Cardiac fibroblast (primary cell): ENCODE measurements at places on chromosomes 12 and 14.

DNA sequence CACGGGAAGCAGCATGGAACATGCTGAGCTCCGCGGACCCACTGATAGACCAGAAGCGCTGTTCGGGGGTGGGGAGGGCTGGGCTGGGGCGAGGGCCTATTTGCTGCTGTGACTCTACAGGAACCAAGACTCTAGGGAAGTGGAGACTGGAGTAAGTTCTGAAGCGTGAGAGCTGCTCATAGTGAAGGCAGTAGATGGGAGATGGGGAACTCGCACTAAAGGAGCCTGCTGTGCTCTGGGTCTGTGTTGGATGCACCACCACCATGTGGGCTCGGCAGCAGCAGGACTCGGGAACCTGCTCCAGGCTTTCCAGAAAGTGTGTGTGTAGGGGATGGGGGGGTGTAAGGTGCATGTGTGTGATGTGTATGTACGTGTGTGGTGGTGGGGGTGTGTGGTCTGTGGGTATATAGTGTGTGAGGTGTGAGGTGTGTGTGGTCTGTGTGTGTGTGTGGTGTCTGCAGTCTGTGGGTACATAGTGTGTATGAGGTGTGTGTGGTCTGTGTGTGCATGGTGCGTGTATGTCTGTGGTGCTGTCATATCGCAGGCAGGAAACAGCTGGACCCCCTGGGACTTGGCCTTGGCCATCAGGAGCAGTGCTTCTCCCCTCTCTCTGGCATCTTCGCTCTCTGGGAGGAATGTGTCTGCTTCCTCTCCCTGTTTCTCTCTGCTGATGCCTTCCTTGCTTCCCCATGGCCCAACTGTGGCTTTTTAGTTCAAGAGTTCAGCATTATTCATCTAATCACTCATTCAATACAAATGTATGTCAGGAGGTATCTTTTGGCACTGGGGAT, 378.9 kb downstream of the FUT8 start:
- DNase-seq = peak; percentile 44

GRCh38 chr12:6827437-6827911, 733 bp upstream of the P3H3 start:
- DNase-seq = peak; percentile 84

GRCh38 chr12:6533653-6533922, 729 bp upstream of the GAPDH start:
- DNase-seq = no peak

- DNase-seq = no peak
These were observed 2.1 kb downstream of the GLIPR1 start for GRCh38 chr12:75482646-75483045.

DNA sequence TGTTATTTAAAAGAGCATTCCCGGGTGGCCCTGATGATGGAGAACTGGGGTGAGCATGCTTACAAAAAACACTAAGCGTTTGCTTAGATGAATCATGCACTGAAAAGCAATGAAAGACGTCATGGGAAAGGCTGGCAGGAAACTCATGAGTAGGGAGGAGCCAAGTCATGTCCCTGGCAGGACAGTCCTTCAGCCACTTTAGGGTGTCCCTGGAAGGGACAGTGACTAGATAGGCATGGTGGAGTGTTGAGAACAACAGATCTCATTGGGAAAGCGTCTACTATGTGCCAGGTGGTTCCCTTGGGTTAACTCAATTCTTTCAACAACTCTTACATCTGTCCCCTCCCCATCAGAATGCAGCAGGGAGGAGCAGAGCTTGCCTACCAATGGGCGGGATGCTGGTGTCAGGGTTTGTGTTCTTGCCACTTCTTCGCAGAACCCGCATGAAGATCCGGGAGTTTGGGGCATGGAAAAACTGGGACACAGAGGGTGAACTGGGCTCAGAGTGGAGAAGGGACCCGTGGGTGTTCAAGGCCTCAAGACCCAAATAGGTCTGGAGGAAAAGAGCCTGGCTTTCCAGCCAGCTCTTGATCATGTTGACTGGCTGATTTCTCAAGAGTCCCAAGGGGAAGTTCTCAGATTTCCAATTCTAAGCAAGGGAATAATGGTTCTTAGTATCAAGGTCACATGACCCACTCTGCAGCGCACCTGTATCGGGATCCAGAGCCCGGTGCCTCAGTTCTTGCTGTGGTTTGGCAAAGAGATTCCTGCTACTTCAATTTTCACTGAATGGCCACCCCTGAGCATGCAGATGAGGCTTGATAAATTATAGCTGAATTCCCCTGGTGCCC, 653.9 kb upstream of the TBX3 start:
- DNase-seq = peak; percentile 80

GRCh38 chr14:39175445-39176262, 600 bp downstream of the PNN start:
- peak; percentile 38 for DNase-seq

GRCh38 chr12:29050503-29050902, 98.6 kb upstream of the FAR2 start:
- DNase-seq = no peak

DNA sequence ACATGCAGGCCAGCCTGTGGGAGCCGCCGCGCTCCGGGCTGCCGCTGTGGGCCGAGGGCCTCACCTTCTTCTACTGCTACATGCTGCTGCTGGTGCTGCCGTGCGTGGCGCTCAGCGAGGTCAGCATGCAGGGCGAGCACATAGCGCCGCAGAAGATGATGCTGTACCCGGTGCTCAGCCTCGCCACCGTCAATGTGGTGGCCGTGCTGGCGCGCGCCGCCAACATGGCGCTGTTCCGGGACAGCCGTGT, 2.9 kb downstream of the TMEM121 start:
- DNase-seq = no peak

DNA sequence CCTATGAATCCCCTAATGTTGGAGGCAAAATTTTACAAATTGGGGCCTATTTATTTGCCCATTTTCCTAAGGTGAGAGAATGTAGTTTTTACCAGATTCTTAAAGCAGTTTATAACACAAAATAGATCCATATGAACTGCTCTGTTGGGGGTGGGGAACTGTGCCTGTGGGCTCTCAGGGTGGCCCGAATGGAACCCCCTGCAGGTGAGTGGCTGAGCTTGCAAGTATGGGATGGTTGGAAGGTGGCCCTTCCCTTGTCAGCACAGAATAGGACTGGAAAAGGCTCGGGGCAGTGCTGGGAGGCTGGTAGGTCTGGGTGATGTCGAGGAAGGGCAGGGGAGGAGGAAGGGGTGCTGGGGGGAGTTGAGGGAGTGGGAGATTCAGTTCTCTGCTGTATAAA, 4.9 kb downstream of the VSX2 start:
- no peak for DNase-seq

GRCh38 chr12:67319936-67320335, 50.8 kb downstream of the CAND1 start:
- DNase-seq = no peak

- peak; percentile 20 for DNase-seq
These were observed 77.8 kb upstream of the CPNE8 start for GRCh38 chr12:38983117-38983571.

DNA sequence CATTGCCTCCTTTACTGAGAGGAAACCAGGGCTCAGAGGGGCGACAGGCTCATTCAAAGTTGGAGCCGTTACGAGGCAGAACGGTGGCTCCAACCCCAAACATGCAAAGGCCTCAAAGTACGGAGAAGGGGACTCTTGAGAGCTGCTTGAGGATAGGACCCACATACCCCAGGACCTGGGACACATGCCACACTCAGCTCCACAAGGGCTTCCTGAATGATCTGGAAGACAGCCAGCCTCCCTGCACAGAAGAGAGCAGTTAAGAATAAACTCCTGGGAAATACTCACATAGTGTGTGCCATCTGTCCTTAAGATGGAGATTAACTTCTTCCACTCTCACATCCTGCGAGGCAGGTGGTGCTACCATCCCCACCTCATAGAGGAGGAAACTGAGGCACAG, 26.6 kb upstream of the NXPH4 start:
- DNase-seq = peak; percentile 27

DNA sequence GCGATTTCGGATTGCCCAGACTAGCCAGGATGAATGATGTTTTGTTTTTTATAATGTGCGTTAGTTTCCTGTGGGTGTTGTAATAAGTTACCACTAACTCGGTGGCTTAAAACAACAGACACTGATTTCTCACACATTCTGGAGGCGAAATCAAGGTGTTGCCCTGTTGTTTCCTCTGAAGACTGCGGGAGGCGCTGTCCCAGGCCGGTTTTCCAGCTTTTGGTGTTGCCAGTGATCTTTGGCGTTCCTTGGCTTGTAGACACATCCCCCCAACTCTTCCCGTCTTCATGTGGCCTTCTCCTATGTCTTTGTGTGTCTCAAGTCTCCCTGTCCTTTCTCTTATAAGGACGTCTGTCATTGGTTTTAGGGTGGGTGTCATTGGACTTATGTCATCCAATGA, 267.7 kb downstream of the AACS start:
- no peak for DNase-seq

- DNase-seq = peak; percentile 70
These were observed 60.8 kb downstream of the RASSF3 start for GRCh38 chr12:64670919-64671639.

GRCh38 chr14:56185992-56186391, 67.8 kb downstream of the PELI2 start:
- DNase-seq = no peak

GRCh38 chr12:53676656-53677015, 753 bp upstream of the ATP5MC2 start:
- peak; percentile 60 for DNase-seq

DNA sequence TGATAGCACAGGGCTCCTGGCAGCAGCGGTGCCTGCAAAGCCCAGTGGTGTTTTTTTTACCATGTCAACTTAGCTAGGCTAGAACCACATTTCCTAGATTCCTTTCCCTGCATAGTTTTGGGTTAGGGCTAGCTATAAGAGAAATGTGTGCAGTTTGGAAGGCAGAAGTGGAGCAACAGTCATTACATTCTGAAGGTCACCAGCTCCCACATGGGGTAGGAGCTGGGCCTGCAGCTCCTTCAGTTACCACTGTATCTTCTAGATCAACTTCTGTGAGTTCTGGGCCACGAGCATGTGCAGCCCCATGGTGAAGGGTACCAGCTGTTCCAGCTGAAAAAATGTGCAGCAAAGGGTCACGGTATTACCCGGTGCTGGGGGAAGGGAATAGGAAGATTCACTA, 2.3 kb upstream of the SLC25A3 start:
- no peak for DNase-seq

GRCh38 chr12:43942379-43942778, 106.5 kb downstream of the TMEM117 start:
- DNase-seq = no peak

- no peak for DNase-seq
These were observed 600.2 kb downstream of the TRHDE start for GRCh38 chr12:72872238-72872887.

GRCh38 chr14:80427101-80427500, 215.8 kb upstream of the DIO2 start:
- DNase-seq = peak; percentile 40

GRCh38 chr12:28611115-28611435, 420.8 kb downstream of the CCDC91 start:
- DNase-seq = peak; percentile 90

- DNase-seq = no peak
These were observed 60.2 kb upstream of the STXBP6 start for GRCh38 chr14:25110106-25110505.

DNA sequence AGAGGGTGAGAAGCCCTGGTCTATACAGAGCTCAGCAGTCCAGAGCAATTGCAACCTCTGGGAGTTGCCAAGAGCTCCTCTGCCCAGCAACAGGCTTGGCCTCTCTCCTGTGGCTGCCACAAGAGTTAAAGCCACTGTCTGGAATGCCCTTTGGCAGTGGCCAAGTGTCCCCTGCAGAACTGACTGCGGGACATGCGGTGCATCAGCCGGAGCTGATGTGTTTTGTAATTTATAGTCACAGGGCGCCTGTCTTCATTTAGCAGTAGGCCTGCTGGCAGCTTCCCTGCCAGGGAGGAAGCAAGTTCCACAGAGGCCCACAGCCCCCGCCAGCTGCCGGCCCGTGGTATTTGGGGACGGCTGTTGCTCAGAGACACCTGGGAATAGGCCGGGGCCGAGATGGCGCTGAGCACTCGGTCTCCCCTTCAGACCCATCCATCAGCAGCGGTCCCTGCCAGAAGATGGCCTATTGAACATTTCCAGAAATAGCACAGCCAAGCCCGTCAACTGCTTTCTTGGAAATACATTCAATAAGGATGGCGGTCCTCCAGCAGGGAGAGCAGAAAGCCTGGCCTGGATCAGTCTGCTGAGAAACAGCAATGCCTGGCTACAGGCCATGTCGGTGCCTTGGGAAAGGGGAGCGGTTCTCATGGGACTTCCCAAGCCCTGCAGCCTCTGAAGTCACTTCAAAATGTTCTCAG, 217.4 kb downstream of the CRADD start:
- peak; percentile 94 for DNase-seq

GRCh38 chr12:88530868-88531267, 49.4 kb downstream of the KITLG start:
- DNase-seq = no peak

- DNase-seq = no peak
These were observed 233.6 kb upstream of the E2F7 start for GRCh38 chr12:77299001-77299400.

- DNase-seq = no peak
These were observed 68.3 kb upstream of the TUNAR start for GRCh38 chr14:95808371-95808770.

DNA sequence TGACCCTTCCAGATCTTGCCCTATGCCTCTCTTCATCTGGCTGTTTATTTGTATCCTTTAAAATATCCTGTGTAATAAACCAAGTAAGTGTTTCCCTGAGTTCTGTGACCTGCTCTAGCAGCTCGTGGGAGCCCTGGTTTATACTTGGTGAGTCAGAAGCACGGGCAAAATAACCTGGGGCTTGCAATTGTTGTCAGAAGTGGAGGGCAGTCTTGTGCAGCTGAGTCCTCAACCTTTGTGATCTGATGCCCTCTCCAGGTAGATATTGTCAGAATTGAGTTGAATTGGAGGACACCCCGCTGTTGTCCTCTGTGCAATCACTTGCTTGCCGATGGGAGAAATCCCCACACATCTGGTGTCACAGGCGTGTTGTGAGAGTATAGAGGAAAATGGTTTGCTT, 62.5 kb upstream of the PRICKLE1 start:
- DNase-seq = no peak

GRCh38 chr14:100788517-100788916, 37.4 kb upstream of the MEG3 start:
- DNase-seq = no peak

GRCh38 chr14:60655119-60655897, 6.0 kb upstream of the SIX1 start:
- DNase-seq = no peak

GRCh38 chr12:114500775-114501473, 95.0 kb upstream of the TBX5 start:
- DNase-seq = no peak
